Tibial nerve (tissue), 4 donors: ENCODE measurements at places on chromosomes 4 and X.

DNA sequence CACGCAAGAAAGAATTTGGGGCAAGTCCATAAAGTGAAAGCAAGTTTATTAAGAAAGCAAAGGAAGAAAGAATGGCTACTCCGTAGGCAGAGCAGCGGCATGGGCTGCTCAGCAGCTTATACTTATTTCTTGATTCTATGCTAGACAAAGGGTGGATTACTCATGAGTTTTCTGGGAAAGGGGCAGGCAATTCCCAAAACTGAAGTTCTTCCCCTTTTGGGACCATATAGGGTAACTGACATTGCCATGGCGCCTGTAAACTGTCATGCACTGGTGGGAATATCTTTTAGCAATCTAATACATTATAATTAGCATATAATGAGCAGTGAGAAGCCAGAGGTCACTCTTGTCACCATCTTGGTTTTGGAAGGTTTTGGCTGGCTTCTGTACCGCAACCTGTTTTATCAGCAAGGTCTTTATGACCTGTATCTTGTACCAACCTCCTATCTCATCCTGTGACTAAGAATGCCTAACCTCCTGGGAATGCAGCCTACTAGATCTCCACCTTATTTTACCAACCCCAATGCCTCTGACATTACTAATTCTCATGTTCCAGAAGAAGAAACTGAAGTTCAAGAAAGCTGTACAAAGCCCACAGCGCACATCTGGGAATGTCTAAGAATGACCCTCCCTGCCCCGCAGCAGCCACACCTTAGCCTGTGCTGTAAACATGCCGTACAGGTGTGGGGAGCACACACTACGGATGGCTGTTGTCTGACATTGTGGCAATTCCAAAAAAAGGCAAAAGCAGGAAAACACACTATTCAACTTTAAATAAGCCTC, 18.6 kb downstream of the RXFP1 start:
- H3K36me3 ChIP-seq = no peaks in the 10 kb centered on the region
- H3K4me1 ChIP-seq = no peaks in the 10 kb centered on the region
- H3K4me3 ChIP-seq = no peak overlapping the region
- DNase-seq = no peak

DNA sequence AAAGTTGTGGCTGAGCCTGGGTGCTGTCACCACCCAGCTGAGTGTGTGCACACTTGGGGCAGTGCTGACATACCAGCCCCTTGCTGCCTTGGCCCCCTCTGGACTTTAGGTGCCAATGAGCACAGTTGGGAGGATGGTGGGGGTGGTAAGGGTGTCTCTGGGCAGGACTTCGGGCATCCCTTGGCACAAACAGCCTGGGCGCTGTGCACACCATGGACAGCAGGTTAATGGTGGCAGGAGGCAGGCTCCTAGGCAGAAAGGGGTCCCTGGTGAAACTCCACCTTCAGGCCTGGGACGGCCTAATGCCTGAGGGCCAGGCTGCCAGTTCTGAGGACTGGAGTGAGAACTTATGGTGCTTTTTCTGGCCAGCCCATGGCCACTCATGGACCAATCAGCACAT, 32.4 kb upstream of the TEX13C start:
- no peak overlapping the region for H3K27ac ChIP-seq
- DNase-seq = no peak
- H3K27me3 ChIP-seq = no peaks in the 10 kb centered on the region
- no peak overlapping the region for H3K4me3 ChIP-seq
- H3K4me1 ChIP-seq = no peaks in the 10 kb centered on the region

GRCh38 chr4:168183717-168184571, 91.6 kb downstream of the ANXA10 start:
- H3K27ac ChIP-seq = no peak overlapping the region
- H3K36me3 ChIP-seq = no peaks in the 10 kb centered on the region
- no peak overlapping the region for H3K4me3 ChIP-seq

- H3K36me3 ChIP-seq = no peaks in the 10 kb centered on the region
- H3K4me3 ChIP-seq = no peak overlapping the region
- no peaks in the 10 kb centered on the region for H3K27me3 ChIP-seq
- H3K4me1 ChIP-seq = no peaks in the 10 kb centered on the region
- no peak for DNase-seq
- no peak overlapping the region for H3K27ac ChIP-seq
Observed at GRCh38 chr4:15551740-15552446, 82.2 kb downstream of the CC2D2A start.

GRCh38 chr4:136793848-136794247, 738.4 kb downstream of the PCDH18 start:
- no peak for DNase-seq
- H3K36me3 ChIP-seq = no peaks in the 10 kb centered on the region
- no peak overlapping the region for H3K27ac ChIP-seq
